ENCODE measurements at places on chromosomes 11 and 22. TPM values are rescaled to one million over a fixed set of nuclear protein-coding genes. Genes with fewer than 3 reads are reported as not detected.

FOLR2 gene
- 28.4 TPM for total RNA-seq

DNA sequence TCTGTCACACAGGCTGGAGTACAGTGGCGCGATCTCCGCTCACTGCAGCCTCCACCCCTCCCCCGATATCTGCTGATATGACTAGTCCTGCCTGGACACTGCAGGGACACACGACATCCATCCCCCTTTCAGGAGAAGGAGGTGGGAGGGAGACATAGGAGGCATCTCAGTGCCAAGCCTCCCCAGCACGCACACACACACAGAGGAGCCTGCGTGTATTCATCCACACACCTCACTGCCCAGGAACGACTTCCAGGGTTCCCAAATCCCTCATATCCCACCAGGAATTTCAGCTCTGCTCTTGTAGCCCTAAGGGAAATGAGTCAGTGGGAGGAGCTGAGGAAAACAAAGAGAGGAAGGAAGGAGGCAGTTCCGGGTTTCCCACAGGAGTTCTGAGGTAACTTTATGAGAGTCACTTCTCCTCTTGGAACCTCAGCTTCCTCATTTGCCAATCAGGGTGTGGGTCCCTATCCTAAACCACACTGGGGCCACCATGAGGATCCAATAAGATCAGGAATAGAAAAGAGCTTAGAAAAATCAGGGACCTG lies 37.2 kb upstream of the ACER3 start:
- DNase-seq = no peak

DNA sequence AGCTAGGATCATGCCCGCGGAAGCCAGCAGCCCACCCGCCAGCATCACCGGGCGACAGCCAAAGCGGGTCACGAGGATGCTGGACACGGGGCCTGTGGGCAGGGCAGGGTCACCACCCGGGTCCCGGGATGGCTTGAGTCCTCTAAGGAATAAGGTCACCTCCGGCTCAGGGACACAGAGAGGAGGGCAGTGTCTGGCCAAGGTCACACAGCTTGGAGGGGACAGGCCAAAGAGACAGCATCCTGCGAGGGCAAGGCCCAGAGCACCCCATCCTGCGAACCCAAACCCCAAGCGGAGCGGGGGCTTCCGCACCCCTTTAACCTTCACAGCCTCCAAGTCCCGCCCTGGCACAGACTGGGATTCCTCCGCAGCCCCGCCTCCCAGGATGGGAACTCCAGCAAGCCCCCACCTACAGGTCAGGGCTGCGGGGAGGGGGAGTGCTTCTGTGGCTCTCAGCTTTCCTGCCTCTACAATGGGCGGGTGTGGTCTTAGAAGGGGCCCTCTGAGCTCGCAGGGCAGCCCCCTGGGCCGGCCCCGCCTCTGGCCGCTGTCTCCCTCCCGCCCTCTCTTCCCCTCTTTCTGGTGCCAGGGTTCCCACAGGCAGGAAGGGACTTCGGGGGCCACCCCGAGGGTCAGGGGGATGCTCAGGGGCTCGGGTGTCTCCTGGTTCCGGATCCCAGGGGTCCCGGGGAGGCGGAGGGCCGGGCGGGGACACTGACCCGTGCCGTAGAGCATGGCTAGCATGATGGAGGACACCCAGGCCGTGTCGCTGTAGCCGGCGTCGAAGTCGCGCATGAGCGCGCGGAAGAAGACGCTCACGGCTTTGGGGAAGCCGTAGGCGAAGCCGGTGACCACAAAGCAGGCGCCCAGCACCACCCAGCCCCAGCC lies 1.8 kb downstream of the SLC16A8 start:
- no peak for DNase-seq

DNA sequence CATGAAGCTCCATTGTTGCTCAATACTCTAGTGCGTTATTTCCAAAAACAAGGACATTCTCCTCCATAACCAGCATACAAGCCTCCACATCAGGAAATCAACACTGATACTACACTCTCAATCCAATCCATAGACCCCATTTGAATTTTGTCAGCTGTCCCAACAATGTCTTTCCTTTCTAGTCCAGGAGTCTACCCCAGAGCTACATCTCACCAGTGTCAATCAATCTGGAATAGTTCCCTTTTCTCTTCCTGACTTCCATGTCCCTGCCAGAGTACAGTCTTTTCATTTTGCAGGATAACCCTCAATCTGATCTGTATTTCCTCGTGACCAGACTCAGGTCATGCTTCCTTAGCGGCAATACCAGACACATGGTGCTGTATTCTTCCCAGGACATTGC lies 43.0 kb downstream of the TCF20 start:
- DNase-seq = no peak

GRCh38 chr11:35968386-35969088 lies 24.7 kb downstream of the LDLRAD3 start:
- no peak for DNase-seq

DNA sequence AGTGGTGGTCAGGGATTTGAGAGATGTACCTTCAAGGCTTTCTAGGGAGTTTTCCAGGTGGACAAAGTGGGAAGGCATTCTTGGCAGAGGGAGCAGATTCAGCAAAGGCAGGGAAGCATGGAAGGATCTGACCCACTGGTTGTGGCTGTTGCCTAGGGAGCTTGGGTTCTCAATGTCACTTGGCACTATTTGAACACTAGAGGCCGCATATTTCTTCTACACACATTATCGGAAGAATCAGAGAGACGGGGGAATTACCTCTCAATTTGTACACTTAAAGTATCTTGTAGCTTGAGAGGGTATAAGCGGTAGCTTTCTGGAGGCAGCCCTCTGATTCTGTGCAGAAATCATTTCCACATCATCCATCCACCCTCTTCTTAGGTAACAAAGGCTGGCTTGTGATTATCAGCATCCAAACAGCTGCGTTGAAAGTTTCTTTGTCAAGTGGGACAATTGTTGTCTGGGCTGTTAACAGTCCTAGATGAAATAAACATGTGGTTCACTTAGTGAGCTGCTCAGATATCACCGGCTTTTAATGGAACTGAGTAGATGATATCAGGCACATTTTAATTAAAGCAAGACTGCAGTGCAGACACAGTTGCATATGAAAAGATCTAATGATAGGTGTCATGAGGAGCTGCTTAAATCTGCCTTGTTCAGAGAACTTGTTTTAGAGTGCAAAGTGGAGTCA lies 2.6 kb downstream of the NELL1 start:
- DNase-seq = no peak

- DNase-seq = no peak
Measured at GRCh38 chr11:17548444-17548843, 1.4 kb downstream of the OTOG start.

- no peak for DNase-seq
Measured at GRCh38 chr11:102216433-102217075, 100.7 kb upstream of the BIRC3 start.

DNA sequence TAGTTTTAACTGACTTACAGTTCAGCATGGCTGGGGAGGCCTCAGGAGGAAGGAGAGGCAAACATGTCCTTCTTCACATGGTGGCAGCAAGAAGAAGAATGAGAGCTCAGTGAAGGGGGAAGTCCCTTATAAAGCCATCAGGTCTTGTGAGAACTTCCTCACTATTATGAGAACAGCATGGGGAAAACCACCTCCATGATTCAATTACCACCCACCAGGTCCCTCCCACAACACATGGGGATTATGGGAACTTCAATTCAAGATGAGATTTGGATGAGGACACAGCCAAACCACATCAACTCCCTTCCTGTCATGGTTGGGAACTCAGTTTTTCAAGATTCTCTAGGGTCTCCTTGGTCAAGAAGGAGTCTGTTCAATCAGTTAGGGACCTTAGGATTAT lies 432.9 kb upstream of the CNTN5 start:
- DNase-seq = no peak

CRYAB gene
- 1,238 TPM for total RNA-seq

GRCh38 chr22:32754413-32755041 lies 47.0 kb upstream of the TIMP3 start:
- no peak for DNase-seq

GRCh38 chr22:39941601-39942000 lies 18.6 kb upstream of the TMA7B start:
- DNase-seq = no peak

DMC1 gene
- total RNA-seq = 4.7 TPM

SWAP70 gene
- 90.1 TPM for total RNA-seq

- no peak for DNase-seq
Measured at GRCh38 chr22:32340411-32340810, 17.3 kb upstream of the RFPL3 start.

- DNase-seq = no peak
Measured at GRCh38 chr11:94574193-94574961, 7.2 kb downstream of the PIWIL4 start.

SLC22A12 gene
- not detected for total RNA-seq
